ENCODE measurements at places on chromosomes 3 and 15.

- DNase-seq: peak; percentile 96
Observed at GRCh38 chr15:64989416-64990167, at the start of gene SPG21. Gene SPG21 (minus strand): TSS chr15:64989914. CDS start chr15:64983569, 6,345 bp downstream.

GRCh38 chr3:37811625-37812498 is 49.8 kb upstream of the CTDSPL start:
- no peak for DNase-seq

GRCh38 chr3:12158387-12159226 is at the start of gene TIMP4:
Gene TIMP4 (minus strand): TSS chr3:12158912. CDS start chr3:12158840, 72 bp downstream.
- peak; percentile 71 for DNase-seq

- no peak for DNase-seq
Observed at GRCh38 chr15:27258287-27258686, 287.3 kb downstream of the GABRG3 start.

- no peak for DNase-seq
Observed at GRCh38 chr3:157285141-157285540, 125.2 kb upstream of the CCNL1 start.

DNA sequence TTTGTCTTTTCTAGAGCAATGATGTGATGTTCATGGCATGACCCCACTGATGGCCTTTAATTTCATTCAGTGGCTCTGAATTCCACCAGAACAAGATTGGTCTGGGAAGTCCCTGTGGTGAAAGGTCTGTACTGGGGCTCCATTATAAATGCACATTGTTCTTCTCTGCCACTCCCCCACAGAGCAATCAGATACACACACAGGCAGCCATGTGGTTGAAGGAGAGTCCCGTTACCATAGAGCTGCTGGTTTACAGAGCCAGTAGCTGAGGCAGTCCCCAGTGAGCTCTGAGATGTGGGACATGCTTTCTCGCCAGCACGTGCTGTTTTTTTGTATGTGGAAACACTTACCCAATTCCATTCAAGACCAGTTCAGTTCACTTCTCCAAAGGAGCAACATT is 172.7 kb upstream of the TRIM42 start:
- no peak for DNase-seq

DNA sequence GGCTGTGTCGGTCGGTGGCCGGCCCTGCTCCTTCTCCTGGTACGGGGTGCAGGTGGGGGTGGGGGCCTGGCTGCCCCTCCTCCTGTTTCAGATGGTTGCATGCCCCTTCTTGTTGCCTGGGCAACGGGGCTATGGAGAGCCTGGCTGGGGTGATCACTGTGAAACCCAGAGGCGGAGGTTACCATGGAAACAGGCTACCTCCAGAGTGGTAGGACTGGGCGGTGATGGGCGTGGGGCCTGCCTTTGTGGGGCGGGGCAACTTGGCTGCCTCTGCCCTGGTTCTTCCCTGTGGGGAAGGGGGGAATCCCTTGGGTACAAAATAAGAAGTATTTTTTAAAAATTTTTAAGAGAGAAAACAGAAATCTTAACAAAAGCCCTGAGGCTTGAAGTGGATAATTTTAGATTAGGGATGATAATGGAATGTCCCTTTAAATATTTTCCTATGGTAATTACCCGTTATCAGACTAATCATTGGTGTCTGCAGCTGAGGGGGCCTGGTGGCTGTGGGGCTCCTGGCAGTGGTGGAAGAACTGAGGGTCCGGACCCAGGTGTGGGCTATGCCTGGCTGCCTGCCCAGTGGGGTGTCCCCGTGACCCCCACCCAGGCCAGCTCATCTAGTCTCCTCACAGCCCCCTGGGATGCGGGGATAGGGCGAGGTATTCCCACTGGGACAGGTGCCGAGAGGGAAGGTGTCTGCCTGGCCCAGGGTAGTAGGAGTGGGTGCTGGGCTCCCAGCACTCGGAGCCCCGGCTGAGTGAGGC is 32.5 kb downstream of the PLXNA1 start:
- no peak for DNase-seq

Measured in type B pancreatic cell (in vitro differentiated cells).